ENCODE measurements at places on chromosomes 6 and 20. TPM values are rescaled to one million over a fixed set of nuclear protein-coding genes. Genes with fewer than 3 reads are reported as not detected.

- DNase-seq: no peak
Observed at GRCh38 chr6:88376768-88377387, 210.7 kb upstream of the CNR1 start.

GRCh38 chr6:89862698-89863097, 31.6 kb upstream of the GJA10 start:
- no peak for DNase-seq

- DNase-seq: no peak
Observed at GRCh38 chr6:43827898-43828297, 57.9 kb downstream of the VEGFA start.

Gene ZC2HC1B
- not detected for total RNA-seq

DNA sequence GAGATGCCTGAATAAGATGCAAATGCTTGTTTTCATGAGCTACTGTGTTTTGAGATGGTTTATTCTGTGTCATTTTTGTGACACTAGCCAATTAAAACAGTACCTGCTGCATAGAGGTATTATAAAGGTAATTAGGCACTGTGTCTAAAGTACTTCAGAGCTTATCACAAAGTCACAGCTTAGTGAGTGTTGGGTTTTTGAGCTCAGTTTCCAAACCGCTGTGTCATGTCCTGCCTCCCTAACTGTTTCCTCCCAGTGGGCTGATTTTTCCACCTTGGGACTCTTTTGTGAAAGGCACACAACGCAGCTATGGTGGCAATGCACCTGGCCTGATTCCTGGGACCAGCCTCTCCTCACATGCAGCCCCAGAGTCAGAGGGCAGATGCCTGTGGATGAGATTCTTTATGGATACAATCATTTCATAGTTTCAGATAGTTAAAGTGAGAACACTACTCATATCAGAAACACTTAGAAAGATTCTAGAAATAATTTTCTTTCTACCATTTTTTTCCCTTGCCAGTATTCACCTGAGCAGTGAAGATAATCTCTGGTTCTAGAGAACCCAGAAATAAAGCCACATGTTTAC, 41.3 kb upstream of the TAGAP start:
- DNase-seq: no peak

DNA sequence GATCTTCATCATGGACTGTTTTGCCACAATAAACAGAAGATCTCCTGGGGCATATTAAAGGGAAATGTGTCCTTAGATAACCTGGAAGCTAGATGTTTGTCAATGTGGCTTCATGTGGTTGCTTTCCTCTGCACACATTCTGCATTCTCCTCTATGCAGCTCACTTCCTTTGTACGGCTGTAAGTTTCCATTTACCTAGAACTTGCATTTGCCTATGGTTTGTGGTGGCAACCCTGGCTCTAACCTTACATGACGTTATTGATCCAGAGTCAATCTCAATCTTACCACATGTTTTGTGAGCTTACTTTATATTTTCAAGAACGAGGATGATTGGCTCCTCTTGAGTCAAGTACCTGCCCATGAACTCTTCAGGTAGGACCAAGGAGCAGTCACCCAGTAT, 863.1 kb downstream of the MAFB start:
- DNase-seq: no peak

- no peak for DNase-seq
Observed at GRCh38 chr6:104729433-104729832, 130.3 kb downstream of the HACE1 start.

GRCh38 chr20:9523636-9524035, 9.2 kb downstream of the LAMP5 start:
- DNase-seq: no peak

DNA sequence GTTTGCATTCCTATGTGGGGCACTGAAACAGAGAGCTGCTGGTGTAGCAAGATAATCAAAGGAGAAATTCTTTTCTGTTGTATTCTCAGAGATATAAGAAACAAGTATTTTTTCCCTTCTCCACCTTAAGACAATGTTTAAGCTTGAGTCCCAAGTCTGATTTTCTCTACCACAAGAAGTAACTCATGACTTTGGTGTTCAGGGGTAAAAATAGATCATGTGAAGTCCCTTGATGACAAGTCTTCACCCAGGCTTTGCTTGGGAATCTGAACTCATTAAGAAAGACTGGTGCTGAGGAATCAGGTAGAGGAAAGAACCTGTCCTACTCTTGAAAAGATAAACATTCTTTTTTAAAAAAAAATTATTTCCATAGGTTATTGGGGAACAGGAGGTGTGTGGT, 205.6 kb downstream of the ALDH8A1 start:
- no peak for DNase-seq

GRCh38 chr20:22248051-22248667, 336.2 kb downstream of the FOXA2 start:
- DNase-seq: peak; percentile 65

Gene MYLK2
- not detected for total RNA-seq

Gene CYP24A1
- not detected for total RNA-seq

GRCh38 chr6:90496258-90497016, 90.4 kb downstream of the MAP3K7 start:
- DNase-seq: peak; percentile 56

- DNase-seq: no peak
Observed at GRCh38 chr6:47160702-47161101, 118.6 kb upstream of the ADGRF1 start.

Gene AURKA
- total RNA-seq: 144 TPM

DNA sequence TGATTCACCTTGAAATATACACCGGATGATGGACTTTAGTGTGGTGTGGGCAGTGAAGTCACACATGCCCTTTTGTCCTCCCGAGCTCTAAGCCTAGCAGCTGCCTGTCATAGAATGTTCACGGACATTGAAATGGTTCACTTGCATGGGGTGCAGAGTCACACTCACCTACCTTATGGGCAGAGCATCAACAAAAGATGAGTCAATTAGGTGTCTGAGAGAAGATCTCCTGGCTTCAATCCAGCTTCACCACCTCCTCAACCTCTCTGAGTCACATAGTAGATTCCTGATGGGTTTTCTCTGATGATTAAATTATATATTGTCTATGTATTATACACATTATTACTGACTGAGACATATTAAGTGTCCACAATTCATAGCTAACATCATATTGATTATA, 48.1 kb upstream of the HLA-E start:
- no peak for DNase-seq

GRCh38 chr6:8400663-8401062, 34.7 kb downstream of the SLC35B3 start:
- no peak for DNase-seq

Gene MDFI
- 29.5 TPM for total RNA-seq

DNA sequence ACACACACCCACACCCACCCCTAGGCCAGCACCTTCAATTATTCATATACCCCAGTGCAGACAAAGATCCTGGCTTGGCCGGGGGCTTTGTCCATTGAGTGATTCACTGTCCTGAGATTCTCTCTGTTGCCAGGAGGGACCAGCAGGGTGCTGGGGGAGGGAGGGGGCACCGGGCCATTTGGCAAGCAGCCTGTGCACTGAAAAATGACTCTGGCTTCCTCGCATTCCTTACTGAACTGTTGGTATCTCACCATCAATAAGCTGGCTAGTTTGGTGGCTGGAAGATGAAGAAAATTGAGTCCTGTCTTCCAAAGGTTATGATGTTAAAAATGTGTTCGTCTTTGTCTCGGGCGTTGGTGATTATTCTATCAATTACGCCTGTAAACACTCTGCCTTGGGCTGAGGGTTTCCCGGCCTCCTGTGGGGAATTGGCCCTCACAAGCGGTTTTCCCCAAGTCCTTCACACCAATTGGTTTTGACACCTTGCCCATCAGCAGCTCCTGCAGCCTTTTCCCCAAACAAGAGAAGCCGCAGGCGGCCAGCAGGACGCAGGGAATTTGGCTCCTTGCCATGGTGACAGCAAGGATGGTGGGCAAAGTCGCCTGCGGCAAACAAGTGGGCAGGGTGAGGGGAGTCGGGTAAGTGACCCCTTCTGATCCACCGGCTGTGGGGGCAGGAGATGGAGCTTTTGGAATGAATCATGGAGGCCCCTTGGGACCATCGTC, 4.9 kb downstream of the VSTM2L start:
- peak; percentile 85 for DNase-seq

Gene TINAG
- not detected for total RNA-seq

Gene SRSF12
- total RNA-seq: 23.2 TPM

DNA sequence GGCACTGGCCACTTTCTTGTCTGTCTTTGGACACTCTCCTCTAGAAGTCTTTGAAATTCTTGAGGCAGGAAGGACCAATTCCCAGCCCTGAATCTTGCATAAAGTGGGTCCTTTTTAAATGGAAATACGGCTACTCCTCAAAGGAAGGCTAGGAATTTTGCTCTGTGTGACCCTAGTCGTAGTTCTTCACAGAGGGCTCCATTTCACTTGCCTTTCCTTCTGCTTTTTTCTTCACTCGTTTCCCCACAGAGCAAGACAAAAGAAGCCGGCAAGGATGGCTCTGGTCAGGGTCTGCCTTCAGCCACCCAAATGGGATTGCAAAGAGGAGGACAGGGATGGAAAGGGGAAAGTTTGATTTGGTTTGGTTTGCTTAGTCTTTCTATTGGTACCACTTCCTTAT, 25.8 kb downstream of the HLA-E start:
- peak; percentile 33 for DNase-seq

Gene BNIP5
- not detected for total RNA-seq

- DNase-seq: no peak
Observed at GRCh38 chr6:1487239-1487638, 97.9 kb downstream of the FOXF2 start.

DNA sequence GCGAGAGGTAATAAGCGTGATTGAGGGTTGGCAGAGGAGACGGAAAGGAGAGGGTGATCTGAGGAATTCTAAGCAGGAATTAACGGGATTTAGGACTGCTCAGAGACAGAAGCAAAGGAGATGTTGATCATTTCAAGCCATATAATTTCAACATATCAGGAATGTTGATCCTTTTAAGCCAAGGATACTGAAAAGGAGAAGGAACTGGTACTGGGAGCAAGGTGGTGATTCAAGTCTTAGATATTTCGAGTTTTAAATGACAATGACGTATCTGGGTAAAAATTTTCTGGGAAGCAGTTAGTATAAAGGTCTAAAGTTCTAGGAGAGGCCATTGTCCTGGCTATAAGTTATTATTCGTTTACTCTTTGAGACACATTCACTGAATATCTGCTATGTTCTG, 91.3 kb upstream of the OGFRL1 start:
- DNase-seq: no peak

Gene WFDC8
- not detected for total RNA-seq

Gene CCDC167
- 30.4 TPM for total RNA-seq

Gene FIG4
- total RNA-seq: 51.3 TPM

GRCh38 chr6:85747093-85747492, 104.4 kb upstream of the SYNCRIP start:
- no peak for DNase-seq

Gene C6orf132
- total RNA-seq: 1.8 TPM

Gene NHLRC1
- not detected for total RNA-seq

GRCh38 chr6:144162977-144163376, 12.7 kb downstream of the STX11 start:
- DNase-seq: no peak

Gene TBCC
- total RNA-seq: 40.4 TPM

DNA sequence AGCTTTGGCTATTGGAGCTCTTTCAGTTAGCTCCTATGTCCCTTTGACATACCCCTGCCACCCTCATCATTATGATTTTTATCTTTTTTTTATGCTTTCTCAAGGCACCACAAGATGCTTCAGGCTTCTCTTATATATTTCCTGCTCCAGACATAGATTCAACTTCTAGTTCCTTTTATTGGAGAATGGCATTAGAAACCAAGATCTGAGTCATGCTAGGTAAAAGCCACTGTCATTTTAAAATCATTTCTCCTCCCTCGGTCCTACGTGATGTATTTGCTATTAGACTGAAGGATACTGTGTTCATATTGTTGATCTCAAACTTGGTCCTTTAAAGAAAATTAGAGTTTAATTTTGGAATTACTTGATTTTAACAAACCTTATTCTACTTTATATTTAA, 8.3 kb downstream of the TENT5A start:
- DNase-seq: no peak

DNA sequence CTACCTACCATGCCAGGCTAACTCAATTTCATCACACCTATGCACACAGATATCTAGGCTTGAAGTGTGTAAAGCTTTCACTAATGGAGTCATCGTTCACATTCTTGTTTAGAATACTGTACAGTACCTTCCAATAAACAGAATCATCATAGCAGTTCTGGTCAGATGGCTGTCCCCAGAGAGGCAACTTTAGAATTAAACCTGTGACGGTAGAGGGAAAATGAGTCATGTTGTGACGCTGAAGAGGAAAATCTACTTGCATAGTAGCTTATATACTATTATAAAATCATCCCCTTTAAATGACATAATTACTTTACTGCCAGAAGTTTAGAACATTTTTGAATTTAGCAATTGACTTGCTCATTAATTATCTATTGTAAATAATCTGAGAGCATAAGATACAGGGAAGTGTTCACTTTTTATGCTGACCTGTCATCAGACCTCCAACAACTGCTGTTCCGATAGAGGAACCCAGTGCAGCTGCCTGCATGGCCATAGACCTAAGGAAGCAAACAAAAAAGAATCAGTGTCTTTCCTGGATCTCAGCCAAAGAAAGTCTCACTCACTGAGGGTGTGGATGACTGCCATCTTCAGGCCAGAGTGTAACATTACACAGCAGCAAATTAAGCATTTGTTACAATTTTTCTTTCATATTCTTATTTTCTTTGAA, 29.8 kb downstream of the RHAG start:
- peak; percentile 84 for DNase-seq

Gene SEL1L2
- 2.5 TPM for total RNA-seq

- DNase-seq: no peak
Observed at GRCh38 chr20:57620274-57620990, at the start of gene ZBP1. Gene ZBP1 (minus strand): TSS chr20:57620426. CDS start chr20:57620295, 131 bp downstream.

GRCh38 chr20:44955270-44955669, 4.9 kb downstream of the TOMM34 start:
- no peak for DNase-seq

DNA sequence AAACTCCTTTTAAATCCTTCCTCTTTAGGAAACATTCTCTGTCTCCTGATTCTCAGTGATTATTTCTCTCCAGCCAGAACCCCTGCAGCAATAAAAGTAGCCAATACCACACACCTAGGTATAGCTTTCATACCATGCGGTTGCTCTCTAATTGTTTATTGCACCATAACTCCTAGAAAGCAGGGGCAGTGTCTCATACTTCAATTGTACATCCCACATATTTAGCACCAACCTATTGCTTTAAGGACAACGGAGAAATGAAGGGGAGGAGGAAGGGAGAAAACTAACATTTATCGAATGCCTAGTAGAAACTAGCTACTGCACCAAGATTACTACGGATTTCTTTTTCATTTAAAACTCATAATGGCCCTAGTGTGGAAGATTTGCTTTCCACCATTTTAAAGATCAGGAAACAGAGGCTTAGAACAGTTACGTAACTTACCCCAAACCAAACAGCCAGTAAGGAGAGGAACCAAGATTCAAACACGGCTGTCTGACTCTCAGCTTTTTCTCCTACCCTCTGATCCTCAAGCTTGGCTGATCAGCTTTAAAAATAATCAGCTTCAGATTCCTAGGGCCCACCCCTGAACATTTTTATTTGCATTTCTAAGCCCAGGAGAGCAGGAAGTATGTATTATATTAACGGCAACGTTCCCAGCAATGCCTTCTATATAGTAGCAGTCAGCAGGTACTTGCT, 43.4 kb upstream of the ATXN1 start:
- DNase-seq: no peak
